ENCODE measurements at places on chromosomes 5 and 9.

DNA sequence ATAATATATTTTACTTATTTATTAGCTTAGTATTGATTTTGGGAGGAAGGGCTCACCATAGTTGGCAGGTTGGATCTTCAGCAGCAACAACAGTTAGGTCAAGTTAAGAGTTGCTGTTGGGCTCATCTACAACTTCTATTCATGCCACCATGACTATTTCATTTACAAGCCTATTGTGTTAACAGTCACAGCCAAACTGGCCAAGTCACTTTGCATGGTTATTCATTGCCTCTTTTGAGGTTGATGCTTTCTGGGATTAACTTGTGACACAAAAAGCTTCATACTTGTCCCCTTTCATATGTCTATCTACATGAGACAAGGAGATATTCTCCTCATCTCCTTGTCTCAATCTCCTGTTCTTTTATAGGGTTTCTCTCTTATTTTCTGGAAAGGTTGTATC lies 98.3 kb downstream of the WDR70 start:
- DNase-seq: no peak

GRCh38 chr5:78300464-78301045 lies 6.1 kb upstream of the AP3B1 start:
- no peak for DNase-seq

DNA sequence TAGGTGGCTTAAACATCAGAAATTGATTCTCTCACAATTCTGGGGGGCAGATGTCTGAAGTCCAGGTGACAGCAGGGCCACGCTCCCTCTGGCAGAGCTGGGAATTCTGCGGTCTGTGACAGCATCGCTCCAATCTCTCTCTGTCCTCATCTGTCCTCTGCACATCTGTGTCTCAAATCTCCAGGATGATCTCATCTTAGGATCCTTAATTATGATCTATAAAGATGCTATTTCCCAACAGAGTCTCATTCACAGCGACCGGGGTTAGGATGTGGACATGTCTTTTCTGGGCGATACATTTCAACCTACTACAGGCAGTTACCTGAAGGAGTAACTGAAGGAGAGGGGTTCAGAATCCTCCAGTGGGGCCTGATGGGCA lies 31.4 kb downstream of the ANKRD33B start:
- no peak for DNase-seq

GRCh38 chr5:95900383-95900958 lies 61.2 kb downstream of the ELL2 start:
- no peak for DNase-seq

DNA sequence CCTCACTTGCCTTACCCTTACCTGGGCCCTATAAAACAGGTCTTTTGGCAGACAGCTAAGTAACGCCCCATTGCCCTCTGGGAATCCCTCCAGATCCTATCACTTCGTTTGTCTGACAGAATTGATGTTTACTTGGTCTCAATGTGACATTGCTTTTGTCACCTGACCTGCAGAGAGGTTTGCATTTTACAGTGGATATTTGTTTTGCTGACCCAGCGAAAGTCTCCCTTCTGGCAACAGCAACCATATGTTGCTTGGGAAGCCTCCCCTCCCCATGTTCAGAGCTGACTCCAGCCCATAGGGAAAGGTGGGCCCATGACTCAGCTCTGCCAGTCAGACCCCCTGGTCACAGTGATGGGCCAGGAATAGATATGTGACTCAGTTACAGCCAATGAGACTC lies 54.0 kb upstream of the LARP1 start:
- no peak for DNase-seq

- DNase-seq: no peak
These were observed 51.5 kb upstream of the NR3C1 start for GRCh38 chr5:143454936-143455516.

- DNase-seq: no peak
These were observed 1165.6 kb upstream of the SEMA6A start for GRCh38 chr5:117740268-117740667.

DNA sequence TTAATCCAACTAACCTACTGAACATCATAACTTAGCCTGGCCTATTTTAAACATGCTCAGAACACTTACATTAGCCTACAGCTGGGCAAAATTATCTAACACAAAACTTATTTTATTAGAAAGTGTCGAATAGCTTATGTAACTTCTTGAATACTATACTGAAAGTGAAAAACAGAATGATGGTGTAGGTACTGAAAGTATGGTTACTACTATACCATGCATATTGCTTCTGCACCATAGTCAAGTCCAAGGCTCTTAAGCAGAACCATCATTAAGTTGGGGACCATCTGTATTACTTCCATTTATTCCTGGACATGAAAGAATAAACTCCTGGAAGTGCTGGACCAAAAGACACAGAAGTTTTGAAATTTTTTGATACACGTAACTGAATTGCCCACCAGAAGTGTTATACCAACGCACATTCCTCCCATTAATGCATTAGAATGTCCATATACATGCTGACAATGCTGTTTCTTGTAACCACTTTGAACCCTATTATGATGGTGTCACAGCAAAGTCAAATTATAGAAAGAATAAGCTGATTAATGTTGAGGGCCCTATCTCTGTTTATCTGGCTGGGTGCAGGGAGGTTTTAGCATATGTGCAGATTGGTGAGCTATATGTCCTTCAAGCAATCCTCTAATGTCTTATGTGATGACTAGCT lies 375.7 kb downstream of the ACTL7B start:
- no peak for DNase-seq

DNA sequence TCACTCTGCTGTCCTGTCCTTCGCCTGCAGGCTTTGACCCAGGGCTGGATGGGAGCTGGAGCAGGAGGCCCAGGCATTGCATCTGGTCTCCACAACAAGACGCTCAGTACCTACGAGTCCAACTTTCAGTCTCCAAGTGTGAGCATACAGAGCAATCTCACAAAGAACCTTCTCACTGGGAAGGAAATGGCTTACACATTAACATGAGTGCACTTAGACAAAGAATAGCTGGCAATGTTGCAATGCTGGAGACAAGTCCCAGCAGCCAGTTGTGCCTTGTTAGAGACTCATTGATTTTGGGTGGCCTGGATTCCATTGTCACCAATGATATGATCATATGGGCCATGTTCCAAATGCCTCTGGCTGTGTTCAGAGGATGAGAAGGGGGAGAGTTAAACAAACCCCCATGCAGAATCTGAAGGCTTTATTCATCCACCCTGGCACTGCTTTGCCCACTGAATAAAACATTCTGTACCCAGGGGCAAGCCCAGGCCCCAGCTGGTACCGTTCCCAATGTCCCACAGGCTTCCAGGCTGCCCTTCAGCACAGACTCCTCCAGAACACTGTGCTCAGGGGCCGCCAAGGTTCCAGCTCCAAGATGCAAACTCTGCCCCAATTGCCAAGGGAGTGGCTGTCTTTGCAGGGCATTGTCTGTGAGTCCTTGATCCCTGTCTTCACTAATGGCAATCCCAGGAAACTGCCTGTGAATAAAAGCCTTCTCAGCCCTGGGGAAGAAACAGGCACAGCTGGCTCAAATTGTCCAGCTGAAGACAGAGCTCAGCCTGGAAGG lies 185.5 kb downstream of the HSD17B3 start:
- DNase-seq: no peak

DNA sequence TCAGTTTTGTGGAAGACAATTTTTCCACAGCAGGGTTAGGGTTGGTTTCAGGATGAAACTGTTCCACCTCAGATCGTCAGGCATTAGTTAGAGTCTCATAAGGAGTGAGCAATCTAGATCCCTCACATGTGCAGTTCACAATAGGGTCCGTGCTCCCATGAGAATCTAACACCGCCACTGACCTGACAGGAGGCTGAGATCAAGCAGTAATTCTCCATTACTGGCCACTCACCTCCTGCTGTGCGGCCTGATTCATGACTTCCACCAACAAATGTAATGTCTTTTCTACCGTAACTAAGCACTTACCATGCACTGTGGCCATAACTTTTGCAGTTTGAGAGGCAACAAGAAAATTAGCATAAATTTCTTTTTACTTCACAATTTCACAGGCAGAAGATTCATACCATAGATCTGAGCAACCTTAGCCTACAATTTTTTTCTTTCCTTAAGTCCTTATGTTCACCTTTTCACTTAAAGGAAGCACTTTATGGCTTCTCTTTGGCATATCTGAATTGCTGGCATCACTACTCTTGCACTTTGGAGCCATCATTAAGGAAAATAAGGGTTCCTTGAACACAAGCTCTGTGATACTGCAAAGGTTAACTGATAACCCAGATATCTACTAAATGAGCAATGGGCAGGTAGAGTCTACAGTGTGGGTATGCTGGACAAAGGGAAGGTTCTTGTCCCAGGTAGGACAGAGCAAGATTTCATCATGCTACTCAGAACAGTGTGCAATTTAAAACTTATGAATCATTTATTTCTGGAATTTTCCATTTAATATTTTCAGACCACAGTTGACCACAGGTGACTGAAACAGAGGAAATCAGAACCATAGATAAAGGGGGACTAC lies 83.0 kb upstream of the IFNK start:
- no peak for DNase-seq

DNA sequence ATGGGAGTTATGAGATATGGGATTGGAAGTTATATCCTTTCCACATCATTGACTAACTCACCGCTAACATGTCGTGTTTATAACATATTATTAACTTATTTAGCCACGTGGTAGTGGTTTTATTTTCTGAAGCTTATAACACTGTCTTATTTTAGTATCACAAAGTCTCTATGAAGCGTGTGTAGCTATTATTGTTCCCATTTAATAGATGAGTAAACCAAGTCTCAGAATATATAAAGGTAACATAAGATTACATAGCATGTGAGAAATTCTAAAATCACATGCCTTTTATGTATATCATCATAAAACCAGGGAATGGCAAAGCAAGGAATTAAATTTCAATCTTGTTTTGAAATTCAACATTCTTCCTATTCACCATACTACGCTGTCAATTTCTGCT lies 15.3 kb downstream of the AP3B1 start:
- DNase-seq: no peak

GRCh38 chr5:37838933-37839341 lies 904 bp downstream of the GDNF start:
- no peak for DNase-seq

DNA sequence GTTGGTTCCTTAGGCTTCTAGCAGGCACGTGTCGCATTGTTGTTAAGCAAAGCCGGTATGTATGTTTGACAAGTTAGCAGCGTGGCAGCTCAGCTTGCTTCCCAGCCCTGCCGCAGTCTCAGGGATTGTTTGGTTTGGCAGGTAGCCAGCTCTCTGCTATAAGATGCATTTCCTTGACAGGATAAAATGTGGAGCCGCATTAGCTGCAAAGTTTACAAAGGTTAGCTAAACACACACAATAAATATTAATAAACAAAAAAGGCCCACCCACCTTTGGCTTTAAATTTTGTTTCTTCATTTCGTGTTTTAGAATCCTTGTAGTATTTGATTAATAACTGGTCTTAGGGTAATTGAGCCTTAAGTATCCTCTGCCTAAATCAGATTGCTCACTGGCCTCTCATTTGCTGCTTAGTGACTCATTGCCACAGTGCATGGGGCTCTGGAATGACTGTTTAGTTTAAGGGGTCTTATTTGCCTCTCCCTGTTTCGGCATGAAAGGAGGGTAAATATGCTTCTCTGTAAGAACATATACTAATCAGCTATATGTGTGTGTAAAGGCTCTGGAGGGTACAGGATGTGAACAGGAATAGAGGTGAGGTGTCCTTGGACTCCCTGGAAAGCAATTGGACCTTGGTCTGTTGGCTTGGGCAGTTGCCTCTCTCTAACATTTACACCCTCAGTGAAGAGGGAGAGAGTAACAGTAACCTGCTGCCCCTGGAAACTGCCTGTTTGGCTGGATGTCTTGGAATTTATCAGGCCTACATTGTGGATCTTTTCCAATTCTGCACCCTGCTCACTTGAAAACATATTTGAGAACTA lies 122.0 kb downstream of the GDNF start:
- DNase-seq: no peak

GRCh38 chr9:135070198-135070951 lies 17.1 kb upstream of the OLFM1 start:
- no peak for DNase-seq

- no peak for DNase-seq
These were observed 101.5 kb upstream of the GHR start for GRCh38 chr5:42321785-42322184.

DNA sequence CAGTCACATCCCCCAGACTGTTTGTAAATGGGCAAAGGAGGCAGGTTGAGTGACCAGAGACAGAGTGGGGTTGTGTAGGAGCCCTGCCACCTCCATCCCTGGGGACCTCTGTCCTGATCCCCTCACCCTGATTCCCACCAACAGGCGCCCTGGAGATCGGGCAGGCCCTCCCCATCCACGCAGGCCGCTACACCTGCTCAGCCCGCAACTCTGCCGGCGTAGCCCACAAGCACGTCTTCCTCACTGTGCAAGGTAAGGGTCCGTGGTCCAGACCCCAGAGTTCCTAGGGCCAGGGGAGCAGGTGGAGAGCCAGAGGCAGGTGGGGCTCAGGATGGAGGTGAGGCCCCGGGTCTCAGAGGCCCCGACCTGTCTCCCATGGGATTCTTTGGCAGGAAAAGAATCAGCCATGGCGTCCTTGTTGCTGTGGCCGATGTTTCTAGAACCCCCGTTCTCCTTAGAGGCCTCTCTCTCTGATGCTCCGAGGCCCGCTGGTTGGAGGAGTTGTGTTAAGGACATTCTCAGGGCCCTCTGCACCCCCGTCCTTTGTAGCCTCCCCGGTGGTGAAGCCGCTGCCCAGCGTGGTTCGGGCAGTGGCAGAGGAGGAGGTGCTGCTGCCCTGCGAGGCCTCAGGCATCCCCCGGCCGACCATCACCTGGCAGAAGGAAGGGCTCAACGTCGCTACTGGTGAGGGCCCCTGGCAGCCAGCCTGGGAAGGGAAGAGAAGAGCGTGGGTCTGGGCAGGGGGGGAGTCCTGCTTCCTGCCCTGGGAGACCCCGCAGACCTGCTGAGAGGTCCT lies 41.9 kb upstream of the ASS1 start:
- DNase-seq: no peak
